ENCODE measurements at places on chromosomes 3 and 15. TPM values are rescaled to one million over a fixed set of nuclear protein-coding genes. Genes with fewer than 3 reads are reported as not detected.

DNA sequence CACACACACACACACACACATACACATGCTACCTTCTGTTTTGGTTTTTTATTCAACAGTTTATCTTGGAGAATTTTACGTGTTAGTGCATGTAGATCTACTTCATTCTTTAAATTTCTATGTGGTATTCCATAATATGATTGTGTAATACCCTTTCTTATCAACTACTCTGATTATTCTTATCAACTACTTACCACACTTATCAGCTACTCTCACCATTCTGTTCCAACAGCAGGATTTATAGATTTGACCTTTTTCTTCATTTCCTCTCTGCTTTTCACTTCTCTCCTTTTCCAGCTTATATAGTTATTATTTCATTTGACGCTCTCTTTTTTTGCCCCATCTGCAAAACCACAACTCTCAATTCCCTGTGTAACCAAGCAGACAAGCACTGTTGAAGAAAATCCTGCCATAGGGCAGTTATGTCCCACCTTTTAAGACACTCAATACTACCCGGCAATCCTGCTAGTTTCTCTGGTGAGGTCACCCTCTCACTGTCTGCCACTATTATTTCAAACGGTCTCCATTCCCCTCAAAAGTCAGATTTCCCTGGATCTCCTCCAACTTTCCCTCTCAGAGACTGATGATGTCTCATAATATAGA, 56.9 kb upstream of the SATB1 start:
- no peak for DNase-seq

DNA sequence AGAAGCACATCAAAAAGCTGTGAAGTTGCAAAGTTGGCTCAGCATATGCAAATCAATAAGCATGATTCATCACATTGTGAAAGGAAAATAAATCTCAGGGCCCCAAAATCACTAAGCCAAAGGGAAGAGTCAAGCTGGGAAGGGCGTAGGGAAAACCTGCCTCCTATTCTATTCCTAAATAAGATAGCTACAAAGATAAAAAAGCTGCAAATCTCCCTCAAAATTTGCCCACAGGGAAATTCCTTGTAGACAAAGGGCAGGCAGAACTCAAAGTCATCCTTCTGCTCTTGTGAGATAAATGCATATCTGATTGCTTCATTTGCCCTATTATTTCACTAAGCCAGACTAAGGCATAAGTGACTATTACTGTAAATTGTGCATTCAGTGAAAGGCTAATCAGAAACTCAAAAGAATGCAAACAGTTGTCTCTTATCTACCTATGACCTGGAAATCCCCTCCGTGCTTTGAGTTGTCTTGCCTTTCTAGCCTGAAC, 30.5 kb upstream of the CCNL1 start:
- DNase-seq = no peak

AHSG gene
- not detected for total RNA-seq

HDC gene
- total RNA-seq = 0.32 TPM

- DNase-seq = peak; percentile 49
Observed at GRCh38 chr3:133441867-133442270, 42.0 kb downstream of the BFSP2 start.

IQGAP1 gene
- total RNA-seq = 334 TPM

- DNase-seq = no peak
Observed at GRCh38 chr15:66110864-66111263, 142.7 kb downstream of the MEGF11 start.

PFN2 gene
- 4.3 TPM for total RNA-seq

NPAP1 gene
- total RNA-seq = not detected

GRCh38 chr3:128878556-128879124, 780 bp upstream of the ACAD9 start:
- DNase-seq = peak; percentile 37

DNA sequence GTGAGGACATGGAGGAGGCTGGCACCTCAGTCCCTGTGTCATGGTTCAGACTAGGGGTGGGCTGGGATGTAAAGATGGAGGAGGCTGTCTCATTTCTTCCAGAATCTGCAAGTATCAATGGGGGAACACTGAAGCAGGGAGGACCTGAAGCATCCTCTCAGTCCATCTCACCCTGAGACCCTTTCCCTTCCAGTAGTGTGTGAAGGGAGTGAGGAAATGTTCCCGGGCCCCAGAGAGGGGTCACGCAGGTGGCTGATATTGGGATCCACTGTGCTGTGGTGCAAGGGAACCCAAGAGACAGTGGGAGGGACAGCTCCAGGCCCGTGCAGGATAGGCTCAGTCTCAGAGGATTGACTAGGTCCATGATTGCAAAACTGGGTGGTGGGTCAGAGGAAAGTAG, 72.2 kb upstream of the ADPGK start:
- DNase-seq = no peak

KIF15 gene
- 51.7 TPM for total RNA-seq

DNA sequence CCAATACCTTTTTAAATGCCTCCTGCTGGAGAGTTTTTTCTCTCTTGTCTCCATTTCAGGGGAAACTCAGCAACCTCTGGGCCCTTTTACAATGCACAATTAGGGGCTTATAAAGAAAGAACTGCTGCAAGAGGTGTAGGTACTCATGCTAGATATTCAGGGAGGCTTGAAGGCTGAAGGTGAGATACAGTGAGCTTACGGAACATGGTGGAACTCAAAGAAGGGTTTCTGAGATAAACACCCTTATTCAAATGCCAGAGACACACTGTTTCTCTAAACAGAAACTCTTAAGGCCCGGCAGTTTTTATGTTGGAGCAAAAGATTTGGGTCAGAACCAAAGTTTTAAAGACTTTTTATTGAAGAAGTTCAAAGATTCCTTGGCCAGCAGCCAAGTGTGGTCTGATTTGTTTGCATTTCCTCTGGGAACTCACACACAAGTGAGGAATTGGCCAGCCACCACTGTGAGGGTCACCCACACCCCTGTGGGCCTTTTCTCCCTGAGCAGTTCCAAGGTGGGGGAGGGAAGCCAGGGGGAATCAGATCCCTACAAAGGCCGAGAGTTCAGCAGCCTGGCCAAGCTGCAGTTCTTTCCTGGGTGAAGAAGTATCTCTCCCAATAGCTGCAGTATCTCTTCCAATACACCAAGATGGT, 47.8 kb downstream of the TNFAIP8L3 start:
- DNase-seq = no peak

DNA sequence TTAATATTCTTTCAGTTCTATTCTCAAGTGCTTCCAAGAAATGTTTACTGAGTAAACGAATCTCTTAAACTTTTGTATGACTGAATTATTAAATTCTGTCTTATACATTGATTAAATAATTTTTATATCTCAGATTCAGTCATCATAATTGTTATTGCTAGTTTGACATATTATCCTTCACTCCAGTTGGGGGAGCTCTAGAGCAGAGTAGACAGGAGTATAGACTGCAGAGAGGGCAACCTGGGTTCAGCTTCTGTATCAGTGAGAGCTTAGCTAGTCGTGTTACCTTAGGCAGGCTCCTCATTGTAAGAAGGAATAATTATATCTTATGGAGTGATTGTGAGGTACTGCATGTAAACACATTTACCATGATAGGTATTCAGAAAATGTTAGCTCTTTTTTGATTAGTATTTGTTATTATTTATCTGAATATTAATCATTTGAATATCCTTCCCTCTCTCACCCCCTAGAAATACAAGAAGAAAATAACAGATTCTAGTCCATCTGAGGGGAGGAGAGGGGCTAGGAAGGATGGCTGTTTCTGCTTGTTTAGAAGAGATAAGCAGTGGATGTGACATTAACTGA, 31.0 kb upstream of the ZCWPW2 start:
- peak; percentile 36 for DNase-seq

- no peak for DNase-seq
Observed at GRCh38 chr15:68299436-68299835, 21.9 kb downstream of the FEM1B start.

CGNL1 gene
- total RNA-seq = not detected

DNA sequence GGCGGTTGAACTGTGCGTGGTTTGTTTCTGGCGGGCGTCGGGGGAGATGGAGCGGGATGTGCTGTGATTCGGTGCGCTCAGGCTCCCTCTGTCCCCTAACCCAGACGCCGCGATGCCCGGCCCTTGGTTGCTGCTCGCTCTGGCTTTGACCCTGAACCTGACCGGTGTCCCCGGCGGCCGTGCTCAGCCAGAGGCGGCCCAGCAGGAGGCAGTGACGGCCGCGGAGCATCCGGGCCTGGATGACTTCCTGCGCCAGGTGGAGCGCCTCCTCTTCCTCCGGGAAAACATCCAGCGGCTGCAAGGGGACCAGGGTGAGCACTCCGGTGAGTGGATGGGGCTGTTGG, 1.2 kb downstream of the TRH start:
- no peak for DNase-seq

DNA sequence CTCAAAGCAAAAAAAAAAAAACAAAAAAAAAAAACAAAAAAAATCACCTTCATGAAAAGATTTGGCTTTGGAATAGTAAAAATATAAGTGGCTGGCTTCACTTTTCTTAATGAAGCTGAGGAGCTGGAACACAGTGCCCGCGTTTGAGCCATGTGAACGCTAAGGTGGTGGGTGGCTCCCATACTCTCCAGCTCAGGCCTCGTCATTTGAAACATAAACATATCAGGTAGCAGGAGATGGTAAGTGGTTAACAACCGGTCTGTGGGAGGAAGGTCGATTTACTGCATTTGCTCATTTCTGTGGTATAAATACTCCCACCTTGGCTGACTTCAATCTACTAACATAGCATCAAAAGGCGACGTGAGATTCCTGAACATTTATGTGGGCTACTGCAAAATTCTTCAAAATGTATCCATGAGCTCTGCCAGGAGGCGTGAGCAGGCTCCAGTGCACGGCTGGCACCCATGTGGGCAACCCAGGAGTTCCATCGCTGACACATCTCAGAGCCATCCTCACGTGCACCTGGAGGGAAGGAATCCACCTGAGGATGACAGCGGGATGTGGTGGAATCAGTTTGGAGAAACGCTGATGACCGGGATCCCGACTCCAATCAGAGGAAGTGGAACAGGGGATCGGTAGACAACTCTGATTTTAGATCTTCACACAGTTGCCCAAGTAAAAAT, 157.6 kb downstream of the ATP10A start:
- no peak for DNase-seq

ALDH1A3 gene
- not detected for total RNA-seq

UBAP1L gene
- total RNA-seq = 2.7 TPM

GRCh38 chr3:112741983-112742382, 101.0 kb upstream of the CCDC80 start:
- DNase-seq = no peak

- DNase-seq = no peak
Observed at GRCh38 chr3:29240248-29240647, 40.6 kb upstream of the RBMS3 start.

DNA sequence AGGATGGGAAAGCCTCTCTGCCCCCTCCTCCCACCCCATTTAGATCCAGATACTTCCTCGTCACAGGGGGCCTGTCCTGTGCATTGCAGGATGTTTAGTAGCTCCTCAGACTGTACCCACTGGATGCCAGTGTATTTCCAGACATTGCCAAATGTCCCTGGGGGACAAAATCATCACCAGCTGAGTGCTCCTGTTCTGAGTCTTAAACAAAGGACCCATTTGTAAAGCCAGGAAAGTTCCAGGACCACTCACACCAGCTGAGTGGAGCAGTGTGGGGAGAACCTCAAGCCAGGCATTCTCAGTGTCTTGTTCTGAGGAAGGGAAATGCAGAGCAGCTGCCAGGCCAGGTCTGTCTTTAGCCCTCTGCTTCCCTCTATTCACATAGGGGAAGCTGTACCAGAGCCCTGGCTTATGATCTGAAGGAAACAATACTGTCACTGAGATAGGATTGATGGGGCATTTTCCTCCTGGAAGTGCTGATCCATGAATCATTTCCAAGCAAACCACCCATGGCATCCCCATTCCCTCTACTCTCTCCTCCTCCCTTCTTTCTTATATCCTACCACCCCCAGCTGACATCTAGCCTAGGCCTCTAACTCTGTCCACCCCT, 67.4 kb upstream of the MEX3B start:
- no peak for DNase-seq

LRRC49 gene
- total RNA-seq = 0.14 TPM

CDCP1 gene
- 5.8 TPM for total RNA-seq

DNA sequence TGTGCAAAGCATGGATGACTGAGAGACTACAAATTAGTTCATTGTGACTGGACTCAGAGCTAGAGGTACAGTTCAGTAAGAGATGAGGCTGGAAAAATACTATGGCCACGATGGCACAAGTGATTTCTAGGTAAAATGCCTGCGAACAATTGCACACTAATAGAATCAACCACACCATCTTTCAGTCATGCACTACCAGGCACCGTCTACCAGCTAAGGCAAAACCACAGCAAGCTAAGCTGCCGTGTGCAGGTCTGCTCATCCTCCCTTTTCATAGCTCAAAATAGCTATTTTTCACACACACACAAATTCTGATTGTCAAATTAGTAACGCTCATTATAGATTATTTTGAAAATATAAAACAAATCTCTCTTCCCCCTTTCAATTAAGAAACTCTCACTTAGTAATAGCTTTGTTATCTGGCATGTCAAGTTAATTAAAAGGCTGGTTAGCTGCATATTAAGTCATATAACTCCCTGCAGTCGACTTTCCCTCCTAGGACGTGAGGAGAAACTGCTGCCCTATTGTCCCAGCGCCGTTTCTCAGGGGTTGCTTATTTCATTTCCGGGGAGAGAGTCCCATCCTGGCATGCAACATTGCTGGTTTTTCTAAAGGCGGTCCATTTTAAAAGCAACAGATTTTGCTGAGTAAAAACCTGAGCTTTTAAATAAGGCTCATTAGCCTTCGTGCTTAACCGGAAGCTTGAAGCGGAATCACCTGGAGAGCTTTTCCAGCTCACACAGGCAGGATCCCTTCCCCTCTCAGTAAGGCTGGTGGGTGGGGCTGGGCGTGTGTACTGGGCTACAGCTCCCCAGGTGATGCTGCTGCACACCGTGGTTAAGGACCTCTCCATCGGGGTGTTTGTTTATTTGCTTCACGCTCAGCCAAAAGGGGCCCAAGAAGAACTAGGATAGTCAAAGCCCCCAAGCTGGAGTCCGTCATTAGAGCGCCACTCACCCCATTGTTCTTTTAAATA, 16.9 kb upstream of the MEX3B start:
- no peak for DNase-seq

- no peak for DNase-seq
Observed at GRCh38 chr3:154112146-154112852, 8.9 kb upstream of the ARHGEF26 start.

- peak; percentile 80 for DNase-seq
Observed at GRCh38 chr3:44913868-44914468, 39.6 kb downstream of the TGM4 start.

DNA sequence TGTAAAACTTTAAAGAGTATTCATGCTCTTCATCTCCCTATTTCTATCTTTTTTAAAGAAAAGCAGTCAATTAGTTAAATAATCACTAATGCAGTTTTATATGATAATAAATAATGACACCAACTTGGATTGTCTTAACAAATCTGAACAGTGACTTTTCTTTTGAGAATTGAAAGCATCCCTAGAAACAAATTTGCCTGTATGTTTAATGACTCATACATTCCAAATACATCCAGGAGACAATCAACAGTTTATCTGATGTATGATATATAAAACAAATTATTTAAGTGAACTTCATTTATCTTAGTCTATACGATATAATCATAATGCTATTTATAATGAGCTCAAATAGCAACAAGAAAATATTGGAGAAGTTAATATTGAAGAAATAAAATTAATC, 78.0 kb downstream of the ALCAM start:
- DNase-seq = no peak

Data from activated CD4-positive, alpha-beta T cell treated with anti-CD3 and anti-CD28 coated beads for 36 hours (primary cell).